Right renal cortex interstitium (tissue), 3 donors: ENCODE measurements at places on chromosomes 6 and 20. TPM values are rescaled to one million over a fixed set of nuclear protein-coding genes. Genes with fewer than 3 reads are reported as not detected.

PRR18 gene
- 0.25 TPM for polyA plus RNA-seq

COL9A3 gene
- 19.5 TPM for polyA plus RNA-seq

ZNF391 gene
- polyA plus RNA-seq = 11.1 TPM

GJA10 gene
- polyA plus RNA-seq = not detected

PSORS1C2 gene
- polyA plus RNA-seq = not detected
